ENCODE measurements at places on chromosomes 1 and 21. TPM values are rescaled to one million over a fixed set of nuclear protein-coding genes. Genes with fewer than 3 reads are reported as not detected.

CCDC27 gene
- not detected for total RNA-seq

CTPS1 gene
- total RNA-seq: 20.3 TPM

MTARC2 gene
- total RNA-seq: 71.7 TPM

MAEL gene
- 0.45 TPM for total RNA-seq

NR1I3 gene
- total RNA-seq: not detected

CROCC gene
- total RNA-seq: 22.6 TPM

NPHS2 gene
- not detected for total RNA-seq

TFF1 gene
- not detected for total RNA-seq

DNA sequence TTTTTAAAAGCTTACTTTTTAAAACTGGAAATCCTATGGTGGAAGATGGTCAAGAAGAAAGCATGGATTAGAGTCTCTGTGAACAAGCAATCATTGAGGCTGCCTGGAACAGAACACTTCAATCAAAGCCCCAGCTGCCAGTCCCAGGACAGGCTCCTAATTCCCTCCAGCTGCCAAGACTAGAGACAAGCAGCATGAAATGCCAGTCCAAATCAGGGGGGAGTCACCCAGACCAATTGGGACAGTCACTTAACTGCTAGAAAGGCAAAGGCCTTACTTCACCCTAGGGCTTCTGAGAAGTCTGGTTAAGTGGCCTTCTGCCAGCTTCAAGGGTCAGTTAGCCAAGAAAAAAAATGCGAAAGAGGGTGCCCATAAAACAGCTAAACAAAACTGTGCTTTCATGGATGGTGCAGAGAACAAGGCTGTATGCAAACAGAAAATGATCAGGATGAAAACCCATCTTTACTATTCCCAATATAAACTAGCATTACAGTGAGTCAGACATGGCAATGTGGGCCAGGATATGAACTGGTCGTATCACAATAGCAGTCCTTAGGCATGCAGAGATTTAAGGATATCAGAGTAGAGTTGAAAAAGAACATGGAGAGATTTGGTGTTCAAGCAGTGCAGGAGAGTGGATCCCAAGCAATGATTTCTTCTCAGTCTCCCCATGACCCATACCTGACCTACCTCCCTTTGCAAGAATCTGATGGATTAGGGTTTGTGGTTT, 31.0 kb upstream of the MAN1A2 start:
- peak; percentile 45 for DNase-seq

- peak; percentile 43 for DNase-seq
Measured at GRCh38 chr1:166479052-166479631, 312.3 kb upstream of the FAM78B start.

DNA sequence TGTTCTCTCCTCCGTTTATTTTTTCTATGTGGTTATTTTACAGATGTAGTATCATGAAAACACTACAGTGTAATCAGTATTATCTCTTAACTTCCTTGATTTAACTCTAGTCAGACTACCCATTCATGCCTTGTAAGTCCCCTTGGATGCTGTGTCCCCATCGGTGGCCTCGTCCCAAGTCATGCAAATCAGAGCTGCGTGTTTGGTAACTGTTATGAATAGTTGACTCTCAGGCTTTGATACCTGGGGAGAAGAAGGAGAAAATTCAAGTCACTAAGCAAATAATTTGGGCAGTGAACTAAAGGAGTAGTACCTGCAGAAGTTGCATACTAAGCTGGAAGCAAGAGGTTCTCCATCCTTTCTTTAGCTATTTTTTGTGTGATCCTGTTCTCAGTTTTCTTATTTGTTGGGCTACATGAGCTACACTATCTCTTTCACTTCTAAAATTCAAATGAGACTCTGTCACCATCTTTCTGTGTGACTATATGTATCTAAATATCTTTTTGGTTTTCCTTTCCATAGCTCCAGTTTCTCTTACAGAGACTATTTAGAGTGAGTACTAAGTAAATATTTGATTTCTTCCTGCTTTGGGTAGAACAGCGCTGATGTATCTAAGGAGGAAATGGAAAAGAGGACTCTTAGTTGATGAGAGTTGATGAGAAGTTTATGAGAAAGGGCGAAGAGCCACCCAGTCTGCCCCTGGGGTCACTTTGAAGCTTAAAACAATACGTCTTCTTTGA, 50.9 kb downstream of the VANGL2 start:
- DNase-seq: no peak

GRCh38 chr1:244226435-244226834, 175.4 kb downstream of the ZBTB18 start:
- DNase-seq: no peak

- no peak for DNase-seq
Measured at GRCh38 chr1:63937461-63938022, 163.7 kb downstream of the ROR1 start.

- peak; percentile 87 for DNase-seq
Measured at GRCh38 chr1:8368956-8369639, 51.2 kb downstream of the SLC45A1 start.

GRCh38 chr1:183636334-183636682, 725 bp upstream of the ARPC5 start:
- DNase-seq: no peak

- no peak for DNase-seq
Measured at GRCh38 chr1:7341145-7341905, 429.8 kb upstream of the VAMP3 start.

- DNase-seq: no peak
Measured at GRCh38 chr1:234827181-234827580, 217.2 kb upstream of the IRF2BP2 start.

DNA sequence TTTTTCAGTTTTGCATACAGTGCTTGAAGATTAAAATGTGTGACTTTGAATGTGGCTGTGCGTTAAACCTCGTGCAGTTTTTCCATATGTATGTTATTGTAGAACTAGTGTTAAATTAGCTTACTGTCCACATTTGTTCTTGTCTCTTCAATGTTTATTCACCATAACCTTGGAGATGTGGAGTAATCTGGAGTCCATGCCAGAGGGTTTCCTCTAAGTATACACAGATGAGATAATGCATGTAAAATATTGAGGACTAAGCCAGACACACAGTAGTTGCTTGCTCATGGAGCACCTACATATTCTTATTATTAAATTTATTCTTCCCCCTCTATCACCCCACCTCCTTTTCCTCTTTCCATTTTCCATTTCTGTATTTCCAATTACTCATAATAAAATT, 7.7 kb upstream of the GIPC2 start:
- DNase-seq: no peak

DNA sequence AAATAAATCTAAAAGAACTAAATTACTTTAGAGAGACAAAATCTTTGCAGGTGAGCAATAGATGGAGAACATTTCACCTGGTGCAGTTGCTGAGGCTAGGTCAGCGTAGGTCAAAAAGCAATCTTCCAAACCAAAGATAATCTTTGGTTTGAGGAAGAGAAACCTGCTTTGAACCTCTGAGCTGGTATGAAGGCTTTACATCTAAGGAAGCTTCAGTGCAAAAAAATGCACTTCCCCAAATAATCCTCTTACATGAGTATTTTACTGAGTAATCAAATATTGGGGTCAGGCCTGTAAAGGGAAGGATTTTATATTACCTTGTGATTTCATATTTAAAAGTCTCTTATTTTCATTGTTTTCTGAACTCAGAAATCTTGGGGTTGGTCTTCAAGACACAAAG, 223.6 kb downstream of the SRGAP2C start:
- DNase-seq: no peak

DNA sequence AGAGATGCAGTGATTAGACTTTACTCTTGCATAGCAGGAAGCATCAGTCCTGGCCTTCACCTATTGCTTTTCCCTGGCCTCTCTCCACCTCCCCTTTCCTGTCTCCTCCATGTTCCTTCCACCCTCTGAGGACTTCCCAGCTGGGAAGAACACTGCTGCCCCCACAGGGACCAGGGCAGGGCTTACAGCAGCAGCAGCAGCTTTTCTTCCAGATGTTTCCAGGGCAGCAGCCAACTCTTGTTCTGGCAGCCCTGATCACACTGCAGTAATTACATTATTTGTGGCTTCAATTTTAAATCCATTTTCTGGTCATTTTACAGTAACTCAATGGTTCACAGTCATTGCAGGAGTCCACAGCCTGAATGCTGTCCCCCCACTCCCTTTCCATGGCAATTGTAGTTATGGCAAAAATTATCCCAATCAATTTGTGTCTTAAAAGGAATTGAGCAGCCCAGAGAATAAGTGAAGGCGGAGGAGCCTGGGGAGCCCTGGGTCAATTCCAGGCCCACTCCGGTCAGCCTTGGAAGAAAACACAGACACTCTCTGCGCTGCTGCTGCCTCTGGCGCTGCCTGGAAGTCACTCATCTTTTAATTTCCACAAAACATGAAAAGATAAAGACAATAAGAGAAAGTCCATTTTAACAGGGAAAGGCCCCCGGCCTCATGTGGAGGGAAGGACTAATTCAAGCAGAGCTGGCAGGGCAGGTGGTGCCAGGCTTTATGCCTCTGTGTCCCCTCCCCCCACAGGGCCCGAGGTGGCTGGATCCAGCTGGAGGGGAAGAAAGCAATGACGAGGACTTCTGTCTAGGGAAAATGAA, 148.6 kb downstream of the GRIK3 start:
- DNase-seq: no peak

- no peak for DNase-seq
Measured at GRCh38 chr1:67977756-67978155, 72.7 kb downstream of the DIRAS3 start.

GRCh38 chr1:236836157-236836556, 41.1 kb downstream of the MTR start:
- no peak for DNase-seq

- DNase-seq: no peak
Measured at GRCh38 chr1:179807291-179807690, 64.2 kb downstream of the FAM163A start.

DNA sequence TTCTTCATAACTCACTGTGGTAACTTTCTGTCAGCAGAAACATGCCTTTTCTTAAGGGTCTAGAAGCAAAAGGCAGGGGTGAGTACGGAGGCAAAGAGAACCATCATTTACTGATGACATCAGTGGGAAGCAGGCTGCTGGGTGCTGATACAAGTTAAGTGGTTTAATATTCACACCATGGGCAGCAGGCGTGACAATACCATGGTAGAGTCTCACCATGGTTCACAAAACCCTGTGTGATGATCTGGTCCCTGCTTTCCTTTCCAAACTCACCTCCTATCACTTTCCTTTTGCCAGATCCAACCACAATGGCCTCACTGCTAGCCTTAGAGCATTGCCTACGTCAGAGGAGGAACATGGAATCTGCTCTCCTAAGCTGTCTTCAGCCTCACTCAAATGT, 8.7 kb downstream of the MAB21L3 start:
- no peak for DNase-seq

GRCh38 chr1:209389258-209389657, 194.3 kb upstream of the CAMK1G start:
- no peak for DNase-seq

DNA sequence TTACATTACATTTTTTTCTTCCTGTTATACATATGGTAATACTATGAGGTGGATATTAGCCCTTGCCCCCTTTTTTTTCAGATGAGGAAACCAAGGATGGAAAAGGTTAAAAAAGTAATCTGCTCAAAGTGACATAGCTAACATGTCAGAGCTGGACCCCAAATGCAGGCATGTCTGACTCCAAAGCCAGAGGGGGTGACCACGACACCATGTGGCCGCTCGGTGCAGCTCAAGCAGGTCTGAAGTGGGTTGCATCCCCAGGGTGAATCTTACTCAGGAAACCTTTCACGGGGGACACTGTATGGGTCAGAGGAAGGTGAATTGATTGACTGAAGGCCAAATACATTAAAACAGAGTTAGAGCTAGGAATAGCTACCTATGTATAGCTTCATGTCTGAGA, 34.8 kb downstream of the CD34 start:
- DNase-seq: no peak

DNA sequence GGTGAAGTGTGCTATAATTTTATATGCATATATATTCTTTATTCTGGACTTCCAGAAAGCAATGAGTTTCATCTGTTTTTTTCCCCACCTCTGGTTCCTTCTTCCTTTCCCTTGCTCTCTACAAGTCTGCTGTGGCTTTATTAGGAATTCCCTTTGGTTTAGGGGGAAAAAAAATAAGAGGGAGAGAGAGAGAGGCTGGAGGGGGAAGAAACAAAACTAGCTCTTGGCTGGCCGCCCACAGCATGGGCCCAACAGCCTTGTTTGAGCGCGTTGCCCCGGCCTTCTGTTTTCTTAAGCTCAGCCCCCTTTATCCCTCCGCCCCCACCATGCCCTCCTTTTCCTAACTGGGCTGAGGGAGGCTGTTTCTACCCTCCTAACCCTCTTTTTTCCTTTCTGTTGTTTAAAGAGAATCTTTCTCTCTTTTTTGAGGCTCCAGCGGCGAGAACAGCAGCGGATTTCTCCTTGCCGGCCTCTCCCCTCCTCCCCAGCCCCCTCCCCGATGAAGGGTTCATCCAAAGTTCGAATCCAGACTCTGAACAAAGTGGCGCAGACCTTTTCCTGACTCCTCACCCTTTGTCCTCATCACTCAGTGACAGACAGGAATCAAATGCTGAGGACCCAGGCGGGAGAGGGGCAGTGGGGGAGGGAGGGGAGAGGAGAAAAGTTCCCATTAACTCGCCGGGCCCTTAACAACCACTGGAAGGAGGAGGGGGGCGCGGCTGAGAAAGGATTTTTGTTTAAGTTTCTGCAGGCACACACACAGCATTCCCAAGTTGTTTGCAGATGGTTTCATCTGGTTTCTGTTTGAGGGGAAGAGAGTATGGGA, 29.7 kb downstream of the PBX1 start:
- peak; percentile 85 for DNase-seq

GRCh38 chr1:107538502-107538901, 397.7 kb downstream of the NTNG1 start:
- no peak for DNase-seq
